KBM-7 (cell line): ENCODE measurements at places on chromosomes 7 and 10.
A peak's percentile ranks its signal among the peaks of the same experiment; 100 is the strongest.

GRCh38 chr10:107492389-107492788 lies 327.9 kb upstream of the SORCS1 start:
- no peak for DNase-seq

- peak; percentile 32 for DNase-seq
Observed at GRCh38 chr7:98286093-98286539, 4.6 kb downstream of the BRI3 start.

DNA sequence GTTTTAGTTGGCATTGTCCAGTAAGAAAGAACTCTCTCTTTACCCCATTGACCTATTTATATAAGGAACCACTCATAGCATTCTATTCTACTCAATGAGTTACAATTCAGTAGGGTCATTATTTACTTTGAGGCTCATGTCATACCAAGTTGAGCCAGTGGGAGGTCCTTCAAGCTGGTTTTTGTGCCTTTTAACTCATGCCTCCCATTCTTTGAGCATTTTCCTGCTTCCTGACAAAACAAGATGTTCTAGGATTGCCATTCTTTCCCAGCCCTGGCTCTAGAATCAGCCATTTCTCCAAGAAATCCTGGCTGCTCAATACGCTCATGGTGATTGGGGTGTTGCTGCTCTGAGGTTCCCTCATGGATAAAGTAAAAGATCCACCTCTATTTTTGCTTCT lies 250.1 kb downstream of the ABCA13 start:
- DNase-seq = no peak

GRCh38 chr10:126876456-126876855 lies 28.8 kb upstream of the DOCK1 start:
- DNase-seq = no peak

GRCh38 chr10:113133497-113134115 lies 183.6 kb downstream of the TCF7L2 start:
- DNase-seq = peak; percentile 33

- no peak for DNase-seq
Observed at GRCh38 chr10:93126483-93127052, 52.9 kb downstream of the CYP26A1 start.

- DNase-seq = no peak
Observed at GRCh38 chr7:2098056-2098455, 134.7 kb downstream of the MAD1L1 start.

DNA sequence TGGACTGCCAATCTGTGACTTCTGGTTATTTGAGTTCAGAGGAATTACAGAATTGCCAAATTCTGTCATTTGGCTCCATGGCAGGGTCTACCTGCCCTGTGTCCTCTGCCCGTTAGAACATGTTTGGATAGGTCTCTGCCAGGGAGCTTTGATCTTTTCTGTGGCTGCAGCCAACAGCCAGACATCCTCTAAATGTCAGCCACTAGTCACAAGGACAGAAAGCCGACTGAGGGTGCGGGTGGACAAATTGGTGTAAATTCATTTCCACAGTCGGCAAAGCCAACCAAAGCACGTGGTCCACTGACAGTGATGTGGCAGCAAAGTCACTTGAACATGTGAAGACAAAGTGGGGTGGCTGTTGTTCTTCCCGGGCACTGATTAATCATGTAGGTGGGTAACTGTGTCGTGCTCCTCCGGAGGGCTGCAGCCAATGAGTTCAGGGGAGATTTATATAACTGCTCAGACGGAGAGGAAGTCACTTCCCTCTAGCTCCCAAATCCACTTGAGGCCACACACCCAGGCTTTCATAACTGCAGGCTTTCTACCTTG lies 26.7 kb upstream of the CAMK1D start:
- DNase-seq = no peak

DNA sequence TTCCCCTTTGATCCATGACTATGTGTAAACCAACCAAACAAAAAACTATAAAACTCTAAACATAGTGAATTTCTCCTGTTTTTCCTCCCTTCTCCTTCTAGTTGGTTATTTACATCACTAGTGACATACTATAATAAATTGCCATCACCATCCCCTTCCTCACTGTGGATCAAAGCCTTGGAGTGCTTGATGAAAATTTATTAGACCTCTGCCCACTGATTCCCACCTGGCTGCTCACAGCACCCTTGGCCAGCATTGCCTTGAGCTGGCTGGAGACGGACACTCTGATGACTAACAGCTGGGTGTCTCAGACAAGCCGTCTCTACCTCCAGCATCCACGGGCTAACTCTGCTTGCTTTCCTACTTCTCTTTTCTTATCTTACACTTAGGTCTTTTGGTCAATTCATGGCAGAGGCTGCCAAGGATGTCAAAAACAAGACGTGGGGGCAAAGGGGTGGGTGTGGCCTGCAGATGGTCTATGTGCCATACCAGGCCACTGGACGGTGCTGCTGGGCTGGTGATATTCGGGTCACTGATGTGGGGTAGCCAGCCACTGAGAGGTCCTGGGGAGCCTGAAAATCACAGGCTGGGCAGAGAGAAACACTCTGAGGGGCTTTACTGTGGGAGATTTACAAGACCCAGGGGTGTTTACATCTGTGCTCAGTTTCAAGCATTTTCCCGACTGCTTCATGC lies 207.8 kb downstream of the TAX1BP1 start:
- no peak for DNase-seq

- DNase-seq = no peak
Observed at GRCh38 chr10:1516492-1517165, 220.7 kb downstream of the ADARB2 start.

DNA sequence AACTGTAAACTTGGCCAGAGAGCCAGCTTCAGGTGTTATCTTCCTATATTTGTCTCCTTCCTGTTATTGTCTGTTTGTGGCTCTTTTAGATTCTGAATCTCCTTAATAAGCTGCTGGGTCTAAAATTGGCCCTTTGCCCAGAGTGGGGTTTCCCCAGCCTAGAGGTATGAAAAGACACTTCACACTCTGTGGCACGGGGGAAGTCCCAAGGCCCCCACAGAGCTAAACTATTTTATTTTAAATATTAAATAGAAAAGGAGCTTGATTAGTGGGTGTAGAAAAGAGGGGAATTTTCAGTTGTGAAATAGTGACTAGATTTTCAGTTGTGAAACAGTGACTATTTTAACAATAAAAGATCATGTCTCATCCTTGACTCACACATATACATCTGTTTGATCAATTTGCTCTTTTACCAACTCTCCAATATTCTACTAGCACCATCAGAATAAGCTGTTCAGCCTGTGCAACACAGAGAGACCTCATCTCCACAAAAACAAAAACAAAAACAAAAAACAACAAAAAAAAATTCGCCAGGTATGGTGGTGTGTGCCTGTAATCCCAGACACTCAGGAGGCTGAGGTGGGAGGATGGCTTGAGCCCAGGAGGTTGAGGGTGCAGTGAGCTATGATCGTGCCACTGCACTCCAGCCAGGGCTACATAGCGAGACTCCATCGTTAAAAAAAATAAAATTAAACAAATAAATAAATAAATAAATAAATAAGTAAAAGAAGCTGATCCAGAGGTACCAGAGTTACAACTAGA lies 24.9 kb upstream of the ADO start:
- DNase-seq = peak; percentile 30

- DNase-seq = no peak
Observed at GRCh38 chr10:59833810-59834209, 72.5 kb downstream of the CCDC6 start.

GRCh38 chr10:110348336-110348735 lies 43.6 kb upstream of the SMNDC1 start:
- no peak for DNase-seq

DNA sequence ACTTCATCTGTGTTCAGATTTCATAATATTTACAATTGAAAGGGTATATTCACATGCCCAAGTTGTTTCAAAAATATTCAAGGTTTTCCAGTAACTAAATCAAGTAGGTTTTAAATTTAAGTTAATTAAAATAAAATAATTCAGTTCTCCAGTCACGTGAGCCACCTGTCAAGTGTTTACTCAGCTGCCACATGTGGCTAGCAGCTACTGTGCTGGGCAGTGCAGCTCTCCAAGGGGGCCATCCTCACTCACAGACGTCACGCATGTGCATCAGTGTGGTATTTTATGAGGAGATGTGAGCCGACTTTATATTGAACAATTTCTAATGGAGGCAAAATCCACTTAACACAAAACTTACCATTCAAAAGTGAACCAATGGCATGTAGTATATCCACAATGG lies 69.7 kb upstream of the CAMK2B start:
- DNase-seq = no peak

GRCh38 chr10:81218307-81218706 lies 656.7 kb upstream of the NRG3 start:
- DNase-seq = no peak

DNA sequence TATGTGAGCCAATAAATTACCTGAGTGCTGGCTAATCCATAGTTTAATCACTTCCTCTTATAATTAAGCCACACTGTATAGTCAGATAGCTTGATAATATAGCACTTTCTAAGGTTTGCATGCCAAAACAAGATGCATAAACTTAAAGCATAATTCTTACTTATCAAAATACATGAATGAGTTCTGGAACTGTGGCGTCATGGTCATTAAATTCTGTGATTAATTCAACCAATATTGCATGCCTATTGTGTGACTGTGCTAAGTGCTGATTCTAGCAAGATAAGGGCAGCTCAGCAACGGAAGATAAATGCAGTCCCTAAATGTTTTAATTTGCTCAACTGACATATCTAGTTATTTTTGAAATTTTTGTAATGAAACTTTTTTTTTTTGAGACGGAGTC lies 29.7 kb downstream of the HOXA1 start:
- no peak for DNase-seq

- DNase-seq = no peak
Observed at GRCh38 chr7:25787336-25787735, 364.7 kb upstream of the NFE2L3 start.

DNA sequence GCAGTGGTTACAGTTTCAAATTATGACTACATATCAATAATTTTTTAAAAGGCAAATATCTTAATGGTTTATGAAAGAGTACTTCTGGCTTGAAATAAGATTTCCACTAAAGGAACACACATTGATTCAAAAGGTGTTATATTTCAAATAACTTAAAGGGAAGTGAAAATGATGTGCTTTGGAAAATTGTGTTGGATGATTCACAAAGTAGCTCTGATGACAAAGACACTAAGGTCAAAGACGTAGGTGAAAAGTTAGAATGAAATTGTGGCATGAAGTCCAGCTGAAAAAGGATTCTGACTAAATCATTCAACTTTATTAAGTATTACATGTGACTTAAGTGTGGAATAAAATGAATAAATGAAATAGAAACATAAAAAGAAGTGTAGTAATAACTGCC lies 20.8 kb upstream of the OR2A5 start:
- DNase-seq = no peak

DNA sequence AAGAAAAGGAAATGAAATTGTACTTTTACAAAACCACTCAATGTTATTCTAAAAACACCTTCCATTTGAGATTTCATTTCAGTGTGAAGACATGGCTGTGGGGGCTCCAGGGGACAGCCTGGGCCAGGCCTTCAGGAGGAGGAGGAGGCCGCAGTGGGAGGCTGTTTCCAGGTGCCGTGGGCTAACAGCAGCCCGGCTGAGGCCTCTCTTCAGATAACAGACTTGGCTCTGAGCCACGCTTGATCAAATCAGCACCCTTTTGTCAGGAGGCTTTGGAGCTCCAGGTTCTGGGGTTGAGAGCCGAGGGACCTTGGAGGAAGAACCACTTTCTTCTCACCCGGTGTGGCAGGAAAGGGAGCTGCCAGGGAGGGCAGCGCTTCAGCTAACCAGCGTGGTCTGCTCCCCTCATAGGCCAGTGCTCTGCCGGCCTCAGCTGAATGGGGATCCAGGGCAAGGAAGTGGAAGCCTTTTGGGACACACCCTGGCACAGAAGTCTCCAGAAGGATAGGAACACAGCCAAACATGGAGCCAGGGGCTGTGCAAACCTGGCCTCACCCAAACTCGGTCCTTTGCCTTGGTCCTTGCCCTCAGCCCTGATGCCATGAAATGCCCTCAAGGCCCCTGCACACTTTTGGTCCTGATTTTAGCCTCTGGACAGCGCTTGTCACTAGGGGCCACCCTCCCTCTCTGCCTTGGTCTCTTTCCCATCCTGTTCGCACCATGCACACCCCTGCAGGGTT lies 23.5 kb upstream of the CHST15 start:
- no peak for DNase-seq

DNA sequence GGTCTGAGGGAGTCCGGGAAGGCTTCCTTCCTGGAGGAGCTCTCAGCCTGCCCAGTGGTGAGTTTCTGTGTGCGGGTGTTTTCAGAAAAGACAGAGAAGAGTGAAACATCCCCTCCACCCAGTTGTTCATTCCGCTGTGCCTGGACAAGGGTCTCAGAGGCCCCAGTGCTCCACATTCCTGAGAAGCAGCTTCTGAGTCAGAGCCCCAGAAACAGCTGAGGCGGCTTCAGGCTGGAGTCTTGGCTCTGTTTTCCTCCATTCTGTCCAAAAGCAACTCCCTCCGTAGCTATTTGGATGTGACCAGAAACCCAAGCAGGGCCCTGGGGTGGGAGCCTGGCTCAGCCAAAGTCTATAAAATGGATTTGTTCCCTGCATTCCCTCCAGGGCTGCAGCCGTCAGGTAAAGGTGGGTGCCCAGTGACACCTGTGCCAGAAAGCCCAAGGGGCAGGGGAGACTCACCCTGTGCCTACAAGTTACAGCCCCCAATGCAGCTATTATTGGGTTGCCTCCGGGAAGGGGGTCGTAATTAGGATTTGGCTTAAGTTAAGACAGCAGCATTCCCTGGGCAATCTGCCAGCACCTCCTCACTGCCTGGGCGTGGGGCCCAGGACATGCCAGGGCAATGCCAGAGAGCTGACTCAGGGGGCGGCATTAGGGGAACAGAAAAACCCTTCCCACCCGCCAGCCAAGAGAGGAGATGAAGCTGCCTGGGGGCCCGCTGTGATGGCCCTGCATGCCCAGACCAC lies 13.1 kb upstream of the CAMK2G start:
- no peak for DNase-seq
